ENCODE measurements at places on chromosomes 2 and 18.

DNA sequence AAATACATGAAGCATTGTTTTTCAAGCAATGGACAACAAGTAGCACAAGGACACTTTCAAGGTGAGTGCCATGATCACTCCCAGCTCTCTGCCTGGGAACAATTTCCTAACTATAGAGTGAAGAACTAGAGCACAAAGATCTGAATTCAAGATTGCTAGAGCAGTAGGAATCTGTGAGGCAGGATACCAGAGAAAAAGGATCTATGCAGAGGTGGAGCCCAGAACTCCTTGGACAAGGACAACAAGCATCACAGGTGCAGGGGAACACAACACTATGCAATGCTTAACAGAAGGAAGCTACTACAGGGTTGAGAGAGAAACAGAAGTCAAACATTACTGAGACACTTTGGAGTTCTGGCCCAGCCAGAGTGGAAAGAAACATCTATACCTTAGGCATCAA lies 24.7 kb downstream of the ATL2 start:
- DNase-seq = no peak

- DNase-seq = no peak
Observed at GRCh38 chr2:201886504-201886903, 80.2 kb downstream of the CDK15 start.

DNA sequence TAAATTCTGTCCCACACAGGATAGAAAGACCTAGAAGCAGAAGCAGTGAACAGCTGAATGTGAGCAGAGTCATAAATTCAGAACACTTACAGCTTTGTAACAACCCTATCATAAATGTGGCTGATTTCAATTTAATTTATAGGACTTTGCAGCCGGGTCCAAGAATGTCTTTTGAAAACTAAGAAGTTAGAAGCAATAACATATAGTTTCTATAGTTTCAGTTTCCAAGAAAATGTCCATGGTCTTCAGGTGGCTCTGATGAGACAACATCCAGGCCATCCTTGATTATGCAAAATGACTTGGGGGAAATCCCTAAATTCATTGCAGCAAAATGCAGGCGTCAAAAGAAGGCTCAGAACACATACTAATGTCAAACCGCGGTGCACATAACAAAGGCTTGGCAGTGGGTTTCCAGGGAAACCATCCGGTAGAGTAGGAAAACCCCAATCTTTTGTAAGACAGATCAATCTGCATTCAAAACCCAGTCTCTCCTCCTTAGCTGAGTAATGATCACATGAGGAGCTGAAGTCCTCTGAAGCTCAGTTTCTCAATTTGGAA lies 442.2 kb upstream of the ID2 start:
- no peak for DNase-seq

GRCh38 chr18:49364821-49365220 lies 95.6 kb downstream of the DYM start:
- DNase-seq = no peak

DNA sequence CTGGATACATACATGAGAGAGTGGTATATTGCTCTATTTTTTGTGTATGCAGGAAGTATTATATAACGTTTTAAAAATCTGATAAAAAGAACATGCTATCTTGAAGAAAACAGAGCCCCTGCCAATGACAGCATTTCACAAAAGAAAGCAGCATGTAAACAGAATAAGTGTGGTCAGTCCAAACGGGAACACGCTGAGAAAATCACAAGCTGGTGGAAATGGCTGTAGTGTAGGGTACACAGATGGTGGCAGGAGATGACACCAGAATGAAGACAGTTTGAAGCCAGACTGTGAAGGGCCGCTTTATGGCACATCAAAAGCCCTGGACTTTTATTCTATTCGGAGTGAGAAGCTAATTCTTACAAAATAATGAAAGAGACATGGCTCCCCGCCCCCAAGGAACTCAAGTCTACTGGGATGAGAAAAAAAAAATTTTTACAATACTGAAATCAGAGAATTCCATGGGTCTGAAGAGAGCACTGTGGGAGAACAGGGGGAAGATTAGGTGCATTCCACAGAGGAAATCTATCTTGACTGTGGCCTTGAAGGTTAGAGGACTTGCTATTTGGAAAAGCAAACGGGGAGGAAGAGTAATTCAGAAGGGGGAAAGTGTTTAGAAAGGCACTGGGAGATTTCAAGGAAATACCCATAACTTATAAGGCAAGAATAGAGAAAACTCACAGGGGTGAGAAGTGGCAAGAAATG lies 217.7 kb upstream of the SMAD7 start:
- no peak for DNase-seq
